ENCODE measurements at places on chromosomes 2 and 18.

DNA sequence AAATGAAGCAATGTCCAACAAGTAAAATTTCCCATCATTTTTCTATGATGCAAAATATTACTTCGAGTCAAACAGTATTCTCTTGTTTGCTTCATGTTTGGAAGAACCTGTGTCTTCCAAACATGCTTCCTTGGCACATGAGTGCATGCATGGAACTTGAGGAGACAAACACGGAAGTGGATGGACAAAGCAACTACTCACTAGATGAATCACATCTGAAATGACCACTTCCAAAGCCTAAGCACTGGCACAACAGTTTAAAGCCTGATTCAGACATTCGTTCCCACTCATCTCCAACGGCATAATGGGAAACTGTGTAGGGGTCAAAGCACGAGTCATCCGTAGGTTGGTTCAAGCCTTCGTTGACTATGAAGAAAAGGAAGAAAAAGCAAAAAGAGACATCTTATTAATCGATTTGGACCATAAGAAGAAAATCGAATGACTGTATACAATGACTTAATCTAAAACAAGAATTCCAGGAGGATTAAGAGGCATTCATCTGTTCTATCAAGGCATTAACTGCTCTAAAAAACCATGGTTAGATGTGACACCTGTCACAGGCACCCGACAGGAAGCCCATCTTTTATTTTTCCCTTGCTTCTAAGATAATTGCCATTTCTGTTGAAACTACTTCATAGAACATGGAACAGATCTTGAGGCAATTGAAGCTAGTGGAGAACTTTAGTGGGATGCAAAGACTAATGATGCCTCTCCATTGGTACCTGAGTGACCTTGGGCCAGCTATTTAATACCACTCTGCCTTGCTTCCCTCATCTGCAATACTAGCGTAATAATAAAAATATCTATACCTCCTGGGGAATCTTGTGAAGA, 56.0 kb downstream of the ATIC start:
- DNase-seq: no peak

DNA sequence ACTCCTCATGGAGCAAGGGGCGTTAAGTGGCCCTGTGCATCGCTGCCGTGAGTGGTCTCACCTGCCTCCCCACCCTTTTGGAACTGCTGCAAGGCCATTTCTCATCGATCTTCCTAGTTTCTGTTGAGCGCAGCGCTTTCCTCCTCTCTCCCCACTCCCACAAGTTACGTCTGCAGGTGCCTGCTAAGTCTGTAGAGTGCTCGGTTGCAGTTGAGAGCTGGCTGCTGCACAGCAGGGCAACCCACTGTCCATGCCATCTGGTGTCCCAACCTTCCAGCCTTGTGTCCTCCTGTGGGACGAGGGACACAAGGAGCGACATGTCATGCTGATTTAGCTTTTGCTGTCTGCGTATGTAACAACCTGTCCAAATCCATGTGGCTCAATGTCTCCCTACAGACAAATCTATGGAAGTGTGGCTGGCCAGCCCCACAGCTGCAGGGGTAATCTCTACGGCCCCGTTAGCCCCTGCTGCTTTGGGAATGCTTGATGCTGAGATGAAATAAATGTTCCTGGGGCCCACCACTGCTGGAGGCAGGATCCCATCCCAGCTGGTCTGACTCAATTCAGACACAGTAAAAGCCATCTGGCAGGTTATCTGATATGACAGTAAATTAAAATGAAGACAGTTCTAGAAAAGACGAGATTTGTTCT, 68.1 kb upstream of the TCF7L1 start:
- DNase-seq: no peak

GRCh38 chr2:103789381-103790095, 1027.7 kb downstream of the TMEM182 start:
- no peak for DNase-seq

- no peak for DNase-seq
Measured at GRCh38 chr2:74876081-74876886, 42.4 kb downstream of the HK2 start.

- no peak for DNase-seq
Measured at GRCh38 chr2:96811917-96812316, 4.2 kb upstream of the CNNM3 start.

DNA sequence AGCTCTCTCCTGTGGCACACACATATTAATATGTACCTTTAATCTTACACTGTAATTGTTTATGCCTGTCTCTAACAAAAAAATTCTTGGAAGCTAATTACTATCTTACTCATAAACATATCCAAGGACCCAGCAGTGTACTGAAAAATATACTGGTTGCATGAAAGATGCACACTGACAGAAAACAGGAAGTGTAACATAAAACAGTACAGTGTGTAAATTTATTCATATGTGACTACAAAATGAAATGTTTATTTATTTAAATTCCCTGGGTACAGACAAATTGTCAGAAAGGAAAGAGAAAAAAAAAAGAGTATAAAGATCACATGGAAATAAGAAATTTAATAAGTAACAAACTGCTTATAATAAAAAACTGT, 28.5 kb downstream of the TMEM131 start:
- no peak for DNase-seq

DNA sequence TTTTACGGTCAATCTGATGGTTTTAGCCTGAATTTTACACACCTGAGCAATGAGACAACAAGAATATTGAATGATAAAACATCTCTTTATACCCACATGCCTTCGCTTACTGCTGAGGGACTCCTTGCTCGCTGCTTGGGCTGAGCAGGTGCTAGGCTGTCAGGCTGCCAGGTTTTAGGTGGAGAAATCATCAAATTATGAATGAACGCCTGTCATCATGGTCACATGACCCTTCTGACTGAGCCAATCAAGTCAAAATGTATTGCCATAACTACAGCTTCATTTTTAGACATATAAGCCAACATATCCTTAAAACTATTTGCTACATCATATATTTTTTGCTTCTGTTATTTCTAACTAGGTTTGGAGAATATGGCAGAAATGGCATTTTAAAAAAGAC, 274.0 kb downstream of the LNPK start:
- no peak for DNase-seq

DNA sequence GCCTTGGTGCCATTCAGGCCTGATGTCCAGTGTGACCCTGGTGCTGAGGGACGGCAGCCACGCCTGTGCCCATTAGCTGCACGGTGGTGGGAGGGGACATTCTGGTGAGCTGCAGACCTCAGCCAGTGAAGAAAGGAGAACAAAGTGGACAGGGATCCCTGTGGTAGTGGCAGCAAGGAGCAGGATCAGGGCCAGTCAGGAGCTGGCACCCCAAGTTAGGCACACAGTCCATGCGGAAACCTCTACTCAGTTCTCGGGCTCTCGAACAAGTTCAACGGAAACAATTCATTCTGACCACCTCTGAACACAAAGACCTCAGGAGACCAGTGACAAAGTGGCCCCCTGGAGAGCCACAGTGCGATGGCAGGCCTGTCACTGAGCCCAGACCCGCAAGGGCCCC, 30.1 kb downstream of the COA5 start:
- DNase-seq: no peak

DNA sequence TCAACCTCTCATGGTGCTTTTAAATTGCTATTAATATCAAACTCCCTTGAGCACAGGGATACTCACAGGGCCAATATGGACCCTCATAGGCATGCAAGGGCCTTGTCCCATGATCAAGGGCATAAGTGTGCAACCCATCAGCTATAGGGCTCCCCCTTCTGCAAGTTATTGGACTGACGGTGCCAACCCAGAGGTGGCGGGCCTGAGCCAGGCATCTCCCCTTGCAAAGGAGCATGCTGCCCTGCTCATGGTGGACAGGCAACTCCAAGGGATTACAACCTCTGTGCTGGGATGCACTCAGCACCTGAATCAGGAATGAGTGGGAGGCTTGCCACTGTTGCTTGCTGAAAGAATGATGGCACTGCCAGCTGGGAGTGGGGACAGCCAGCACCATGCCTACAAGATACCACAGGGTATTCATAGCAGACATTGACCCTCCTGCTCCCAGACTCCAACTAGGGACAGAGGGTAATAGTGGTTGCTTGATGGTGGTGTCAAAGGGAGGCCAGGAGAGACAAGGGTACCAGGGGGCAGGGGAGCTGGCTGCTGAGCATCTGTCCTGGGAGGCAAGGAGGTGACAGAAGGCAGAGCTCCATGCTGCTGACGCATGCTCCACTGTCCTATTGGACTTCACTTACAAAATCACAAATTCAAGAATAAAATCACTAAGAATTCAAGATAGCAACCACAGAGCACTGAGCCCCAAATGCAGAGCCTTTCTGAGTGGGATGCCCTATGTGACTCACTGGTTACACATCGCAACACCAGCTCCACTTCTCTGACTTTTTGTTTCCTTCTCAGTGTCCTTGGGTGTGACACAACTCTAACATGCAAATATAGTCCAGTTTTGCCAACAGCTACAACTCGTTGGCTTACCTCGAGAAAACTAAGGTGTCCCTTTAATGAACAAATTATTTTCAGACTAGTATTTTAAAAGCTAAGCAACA, 157.1 kb upstream of the CCDC150 start:
- DNase-seq: peak; percentile 31

- peak; percentile 85 for DNase-seq
Measured at GRCh38 chr2:46645681-46646162, 166.4 kb downstream of the TMEM247 start.

DNA sequence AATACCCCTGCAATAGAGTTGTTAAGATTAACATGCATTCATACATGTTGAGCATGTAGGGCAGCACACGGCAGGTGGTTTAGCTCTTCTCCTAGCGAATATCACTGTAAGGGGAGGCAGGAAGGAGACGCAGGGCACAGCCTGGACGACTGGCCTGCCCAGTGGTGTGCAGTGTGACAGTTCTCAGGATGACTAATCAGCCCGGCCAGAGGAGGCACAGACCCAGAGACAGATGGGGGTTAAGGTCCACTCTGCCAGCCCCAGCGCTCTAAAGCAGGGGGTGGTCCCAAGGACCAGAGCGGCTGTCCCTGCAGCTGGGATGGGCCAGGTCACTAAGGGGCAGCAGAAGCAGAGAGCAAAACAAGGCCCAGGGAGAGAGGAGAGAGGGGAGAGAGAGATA, 63.7 kb downstream of the RNF152 start:
- DNase-seq: no peak

DNA sequence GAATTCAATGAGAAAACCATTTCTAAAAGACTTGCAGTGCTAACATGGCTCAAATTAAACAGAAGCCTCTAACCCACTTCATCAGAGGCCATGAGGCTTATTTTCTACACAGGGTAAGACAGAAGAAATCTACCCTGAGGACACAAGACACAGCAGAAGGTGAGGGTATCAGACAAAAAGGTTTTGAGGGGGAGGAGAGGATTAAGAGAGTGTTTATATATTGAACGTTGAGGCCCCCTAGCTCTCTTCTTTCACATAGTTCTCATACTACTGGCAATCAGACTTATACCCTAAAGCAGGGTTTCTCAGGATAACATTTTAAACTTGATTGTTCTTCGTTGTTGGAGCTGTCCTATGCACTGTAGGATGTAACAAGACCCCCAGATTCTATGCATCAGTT, 21.4 kb downstream of the ORC4 start:
- no peak for DNase-seq

- DNase-seq: no peak
Measured at GRCh38 chr2:198325359-198325758, 521.0 kb downstream of the PLCL1 start.

- no peak for DNase-seq
Measured at GRCh38 chr18:5640939-5641338, 97.1 kb upstream of the EPB41L3 start.

GRCh38 chr2:233087713-233088112, 27.6 kb downstream of the INPP5D start:
- DNase-seq: no peak

DNA sequence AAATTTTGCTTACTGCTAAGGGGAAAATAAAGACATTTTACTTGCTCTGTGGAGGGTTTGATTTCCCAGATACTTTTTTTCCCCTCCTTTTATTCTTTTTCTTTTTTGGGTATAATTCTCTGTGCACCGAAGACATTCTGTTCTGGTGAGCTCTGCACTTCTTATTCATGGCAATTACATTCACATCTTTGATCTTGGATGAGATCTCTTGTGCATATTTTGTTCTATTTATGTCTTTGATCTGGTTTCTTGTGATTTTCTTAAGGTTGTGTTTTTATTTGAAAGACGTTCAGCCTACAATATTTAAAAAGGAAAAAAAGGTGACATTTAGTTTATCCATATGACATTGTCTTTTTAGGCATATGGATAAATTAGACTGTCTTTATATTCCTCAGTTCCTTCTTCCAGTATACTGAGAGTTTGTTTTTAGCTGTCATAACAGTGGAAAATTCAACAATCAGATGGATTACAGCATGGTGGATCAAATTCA, 33.7 kb upstream of the EPHA4 start:
- DNase-seq: no peak

DNA sequence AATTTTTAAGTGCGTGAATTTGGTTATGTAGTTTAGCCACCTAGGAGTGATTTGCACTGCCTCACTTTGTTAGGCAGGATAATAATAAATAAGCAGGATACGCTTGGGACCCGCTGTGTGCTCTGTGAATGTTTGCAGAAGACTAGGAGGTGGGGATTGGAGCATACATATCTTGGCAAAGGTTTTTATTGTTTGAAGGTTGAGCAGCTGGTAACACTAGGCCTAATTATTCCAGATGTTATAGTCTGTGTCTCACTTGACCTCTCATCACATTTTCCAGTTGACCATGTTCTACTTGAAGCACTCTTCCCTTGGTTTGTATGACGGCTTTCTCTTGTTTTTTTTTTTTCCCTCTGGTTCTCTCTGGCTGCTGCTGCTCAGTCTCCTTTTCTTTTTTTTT, 42.7 kb downstream of the FHOD3 start:
- no peak for DNase-seq

DNA sequence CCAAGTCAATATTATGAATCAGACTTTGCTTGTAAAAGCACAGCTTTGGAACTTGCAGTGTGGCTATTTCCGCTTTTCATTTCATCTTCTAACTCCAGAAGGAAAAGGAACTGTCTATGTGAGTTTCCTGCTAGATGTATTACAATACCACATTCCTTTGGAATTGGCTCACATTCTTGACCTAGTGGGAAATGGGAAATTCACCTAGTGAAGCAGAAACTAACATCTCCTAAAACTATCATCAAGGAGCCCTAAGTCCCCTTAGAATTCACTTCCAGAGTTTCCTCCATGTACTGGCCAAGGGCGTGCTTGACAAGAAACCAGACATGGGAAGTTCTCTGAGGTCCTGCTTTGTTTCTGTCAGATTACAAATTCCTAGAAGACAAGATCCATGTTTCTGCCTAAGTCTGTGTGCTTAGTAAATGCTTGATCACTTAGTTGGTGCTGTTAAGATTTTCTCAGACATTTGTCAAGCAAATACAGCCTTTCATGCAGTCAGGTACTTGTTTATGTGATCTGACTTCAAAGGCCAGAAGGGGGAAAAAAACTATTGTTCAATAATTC, 275.7 kb upstream of the FN1 start:
- DNase-seq: peak; percentile 32

GRCh38 chr2:147386284-147386683, 458.5 kb upstream of the ACVR2A start:
- no peak for DNase-seq

All from GM04504 (cell line).